Activated CD4-positive, alpha-beta memory T cell treated with anti-CD3 and anti-CD28 coated beads, Interleukin-2, amount 10 ng/mL, durations not matched to agents 7 days and 5 days (primary cell): ENCODE measurements at places on chromosomes 13 and 19.
A peak's percentile ranks its signal among the peaks of the same experiment; 100 is the strongest.

- H3K36me3 ChIP-seq, result peaks cover 38% of the 10 kb centered on the region
- peak overlapping the region; percentile 92 for H3K4me3 ChIP-seq
- peak overlapping the region; percentile 95 for H3K27ac ChIP-seq
- H3K4me1 ChIP-seq, result peaks cover 44% of the 10 kb centered on the region
These were observed 568 bp downstream of the POLR2I start for GRCh38 chr19:36113894-36114720.

GRCh38 chr19:10404888-10405820 lies 1.8 kb upstream of the CDC37 start:
- peaks cover 71% of the 10 kb centered on the region for H3K4me1 ChIP-seq
- H3K36me3 ChIP-seq, result peaks cover 45% of the 10 kb centered on the region
- peak; percentile 84 for DNase-seq
- no peaks in the 10 kb centered on the region for H3K27me3 ChIP-seq
- H3K4me3 ChIP-seq, result peak overlapping the region; percentile 83

DNA sequence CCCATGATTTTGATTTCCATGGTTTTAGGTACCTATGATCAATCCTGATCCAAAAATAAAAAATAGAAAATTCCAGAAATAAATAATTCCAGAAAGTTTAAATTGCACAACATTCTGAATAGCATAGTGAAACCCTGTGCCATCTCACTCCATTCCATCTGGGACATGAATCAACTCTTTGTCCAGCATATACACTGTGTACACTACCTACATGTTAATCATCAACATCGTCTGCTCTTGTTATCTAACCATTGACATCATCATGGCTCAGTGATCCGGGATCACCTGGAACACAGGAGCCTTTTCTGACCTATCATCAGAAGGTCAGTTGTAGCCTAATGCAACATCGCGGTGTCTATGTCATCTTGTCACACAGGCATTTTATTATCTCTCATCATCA lies 75.6 kb downstream of the MYO16 start:
- H3K27me3 ChIP-seq, result no peaks in the 10 kb centered on the region
- H3K4me3 ChIP-seq, result no peak overlapping the region
- no peak overlapping the region for H3K27ac ChIP-seq
- DNase-seq, result no peak
- no peaks in the 10 kb centered on the region for H3K4me1 ChIP-seq

DNA sequence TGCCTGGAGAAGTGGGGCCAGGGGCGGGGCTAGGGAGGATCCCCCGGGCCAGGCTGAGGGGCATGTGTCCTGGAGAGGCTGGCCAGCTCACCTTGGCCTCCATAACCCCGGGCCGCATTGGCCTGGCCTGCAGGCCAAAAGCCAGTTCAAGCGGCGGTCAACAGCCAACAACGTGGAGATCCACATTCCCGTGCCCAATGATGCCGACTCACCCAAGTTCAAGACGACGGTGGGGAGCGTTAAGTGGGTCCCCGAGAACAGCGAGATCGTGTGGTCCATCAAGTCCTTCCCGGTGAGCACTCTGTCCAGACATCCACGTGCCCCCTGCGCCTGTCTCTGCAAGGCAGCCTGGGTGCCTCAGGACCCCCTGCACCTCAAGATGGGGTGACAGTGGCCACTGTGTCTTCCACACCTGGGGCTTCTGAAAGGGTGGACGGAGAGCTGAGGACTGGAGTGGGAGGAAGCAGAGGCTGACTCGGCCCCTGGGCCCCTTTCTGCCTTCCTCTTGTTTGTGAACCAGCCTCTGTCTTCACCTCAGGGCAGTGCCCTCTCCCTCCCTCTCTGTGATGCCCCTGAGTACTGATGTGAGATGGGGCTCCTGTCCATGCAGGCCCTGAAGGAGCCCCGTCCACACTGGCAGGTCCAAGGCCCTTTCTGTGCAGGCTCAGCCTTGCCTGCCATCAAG lies 31.1 kb downstream of the AP1M1 start:
- no peak overlapping the region for H3K27ac ChIP-seq
- no peaks in the 10 kb centered on the region for H3K4me1 ChIP-seq
- H3K4me3 ChIP-seq, result no peak overlapping the region
- DNase-seq, result no peak
- peaks cover 70% of the 10 kb centered on the region for H3K36me3 ChIP-seq

DNA sequence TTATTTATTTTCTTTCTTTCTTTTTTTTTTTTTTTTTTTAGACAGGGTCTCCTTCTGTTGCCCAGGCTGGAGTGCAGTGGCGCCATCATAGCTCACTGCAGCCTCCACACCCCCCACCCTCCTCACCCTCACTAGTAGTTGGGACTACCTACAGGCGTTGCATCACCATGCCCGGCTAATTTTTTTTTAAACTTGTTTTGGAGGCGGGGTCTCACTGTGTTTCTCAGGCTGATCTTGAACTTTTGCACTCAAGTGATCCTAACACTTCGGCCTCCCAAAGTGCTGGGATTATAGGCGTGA lies 33.6 kb downstream of the GJA3 start:
- peak; percentile 18 for DNase-seq
- H3K4me1 ChIP-seq, result peaks cover 8% of the 10 kb centered on the region

- H3K4me1 ChIP-seq, result peaks cover 29% of the 10 kb centered on the region
- H3K27me3 ChIP-seq, result no peaks in the 10 kb centered on the region
- peak; percentile 80 for DNase-seq
- peak overlapping the region; percentile 19 for H3K27ac ChIP-seq
These were observed 6.0 kb downstream of the RUVBL2 start for GRCh38 chr19:48999481-49000325.

DNA sequence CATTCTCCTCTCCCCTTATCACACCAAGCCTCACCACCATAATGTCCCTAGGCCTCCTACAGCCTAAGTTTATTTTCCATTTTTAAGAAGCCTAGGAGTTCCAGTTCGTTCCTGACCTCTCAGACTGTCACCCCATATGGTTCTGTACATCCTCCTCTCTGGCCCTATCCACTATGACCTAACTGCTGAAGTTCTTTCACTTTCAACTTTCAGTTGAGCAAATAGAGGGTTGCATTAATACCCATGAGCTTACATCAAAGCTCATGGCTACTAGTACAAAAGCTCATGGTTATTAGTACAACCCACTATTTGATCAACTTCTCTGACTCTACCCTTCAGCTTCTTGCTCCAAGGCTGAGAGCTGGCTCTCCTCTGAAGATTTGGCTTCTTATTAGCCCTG lies 72.9 kb downstream of the FGF14 start:
- DNase-seq, result no peak
- no peak overlapping the region for H3K4me3 ChIP-seq
- no peaks in the 10 kb centered on the region for H3K4me1 ChIP-seq
- H3K27me3 ChIP-seq, result no peaks in the 10 kb centered on the region

DNA sequence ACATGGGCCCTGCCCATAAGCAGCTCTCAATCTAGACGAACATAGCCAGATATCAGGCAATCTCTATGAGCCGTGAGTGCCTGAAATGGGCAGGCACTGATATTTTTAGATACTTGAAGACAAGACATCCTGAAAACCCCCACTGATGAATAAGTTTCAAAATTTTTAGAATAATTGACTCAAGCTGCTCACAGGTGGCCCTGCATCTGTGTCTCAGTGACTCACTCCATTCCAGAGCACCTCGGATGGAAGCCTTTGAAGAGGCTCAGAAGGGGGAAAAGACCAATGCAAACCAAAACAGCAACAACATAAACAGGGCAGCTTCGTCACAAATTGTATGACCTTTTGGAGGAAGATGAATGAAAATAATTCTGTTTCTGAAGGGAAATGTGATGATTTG lies 42.8 kb upstream of the SLC46A3 start:
- no peaks in the 10 kb centered on the region for H3K4me1 ChIP-seq
- no peaks in the 10 kb centered on the region for H3K36me3 ChIP-seq
- no peak overlapping the region for H3K4me3 ChIP-seq
- no peak for DNase-seq

- DNase-seq, result no peak
- H3K4me1 ChIP-seq, result no peaks in the 10 kb centered on the region
- no peak overlapping the region for H3K4me3 ChIP-seq
- H3K27me3 ChIP-seq, result peaks cover 2% of the 10 kb centered on the region
- H3K36me3 ChIP-seq, result no peaks in the 10 kb centered on the region
These were observed 5.4 kb downstream of the NLRP12 start for GRCh38 chr19:53818756-53819155.

DNA sequence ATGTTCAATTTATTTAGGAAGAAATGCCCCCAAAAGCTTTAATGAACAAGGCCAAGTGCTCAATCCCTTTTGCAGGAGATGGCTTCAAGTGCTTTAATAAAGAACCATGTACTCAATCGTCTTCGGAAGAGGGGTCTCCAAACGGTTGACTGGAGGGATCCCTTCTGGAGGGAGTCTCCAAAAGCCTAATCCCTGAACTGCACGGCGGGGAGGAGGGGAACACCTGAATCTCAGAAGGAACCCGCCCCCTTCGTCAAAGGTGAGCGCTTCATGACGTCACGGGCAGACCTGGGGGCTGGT lies 505 bp downstream of the PAF1 start:
- peak; percentile 79 for DNase-seq
- H3K4me1 ChIP-seq, result peaks cover 49% of the 10 kb centered on the region
- H3K27ac ChIP-seq, result peak overlapping the region; percentile 97
- no peaks in the 10 kb centered on the region for H3K27me3 ChIP-seq
- peak overlapping the region; percentile 90 for H3K4me3 ChIP-seq
- peaks cover 54% of the 10 kb centered on the region for H3K36me3 ChIP-seq

DNA sequence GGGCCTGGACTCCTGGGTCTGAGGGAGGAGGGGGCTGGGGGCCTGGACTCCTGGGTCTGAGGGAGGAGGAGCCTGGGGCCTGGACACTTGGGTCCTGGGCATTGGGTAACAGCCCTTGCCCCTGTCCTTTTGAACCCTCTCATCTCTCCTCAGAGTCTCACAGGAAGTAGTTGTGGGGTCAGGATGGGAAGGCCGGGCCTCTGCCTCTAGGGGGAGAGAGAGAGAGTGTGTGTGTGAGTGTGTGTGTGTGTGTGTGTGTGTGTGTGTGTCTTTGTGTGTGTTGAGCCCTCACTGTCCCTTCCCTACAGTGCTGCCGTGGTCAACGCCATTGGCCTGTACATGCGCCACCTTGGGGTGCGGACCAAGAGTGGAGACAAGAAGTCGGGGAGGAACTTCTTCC lies 10.9 kb downstream of the ARHGEF1 start:
- H3K4me1 ChIP-seq, result peaks cover 50% of the 10 kb centered on the region
- no peak for DNase-seq
- no peaks in the 10 kb centered on the region for H3K27me3 ChIP-seq
- H3K27ac ChIP-seq, result peak overlapping the region; percentile 35
- peaks cover 65% of the 10 kb centered on the region for H3K36me3 ChIP-seq

DNA sequence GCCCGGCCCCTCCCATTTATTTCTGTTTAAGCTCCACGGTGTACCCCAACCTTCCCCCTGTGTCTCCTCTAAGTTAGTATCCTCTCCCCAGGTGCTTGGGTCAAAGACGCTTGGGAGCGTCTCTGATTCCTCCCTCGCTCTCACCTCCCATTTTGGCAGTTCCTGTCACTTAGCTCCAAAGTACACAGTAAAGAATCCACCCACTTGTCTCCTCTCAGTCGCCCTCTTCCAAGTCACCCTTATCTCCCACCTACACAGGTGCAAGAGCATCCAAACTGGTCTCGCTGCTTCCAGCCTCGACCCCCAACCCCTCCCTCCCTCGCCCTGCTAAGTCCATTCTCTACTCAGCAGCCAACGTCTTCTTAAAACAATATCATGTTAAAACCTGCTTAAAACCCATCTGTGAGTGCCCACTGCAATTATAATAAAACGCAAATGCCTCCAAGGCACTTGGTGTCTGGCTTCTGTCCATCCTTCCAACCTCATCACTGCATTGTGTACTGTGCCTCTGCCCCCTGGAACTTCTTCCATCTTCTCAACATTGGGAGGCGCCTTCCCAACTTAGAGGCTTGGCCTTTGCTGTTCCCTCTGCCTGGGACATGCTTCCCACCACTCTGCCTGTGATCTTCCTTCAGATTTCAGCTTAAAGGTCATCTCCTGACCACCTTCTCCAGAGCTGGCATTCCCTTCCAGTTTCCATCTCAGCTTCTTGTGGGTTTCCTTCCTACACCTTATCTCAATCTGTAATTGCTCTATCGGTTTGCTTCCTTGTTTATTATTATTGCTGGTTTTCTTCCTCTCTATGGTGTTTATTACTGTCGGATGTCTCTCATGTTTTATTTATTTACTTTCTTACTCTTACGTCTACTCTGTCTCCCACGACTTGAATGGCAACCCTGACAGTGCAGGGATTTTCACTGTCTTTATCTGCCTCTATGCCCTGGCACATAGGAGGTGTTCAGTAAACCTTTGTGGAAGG lies 9.5 kb upstream of the KLK14 start:
- no peaks in the 10 kb centered on the region for H3K27me3 ChIP-seq
- peaks cover 7% of the 10 kb centered on the region for H3K36me3 ChIP-seq
- no peak for DNase-seq
- peaks cover 7% of the 10 kb centered on the region for H3K4me1 ChIP-seq
- no peak overlapping the region for H3K4me3 ChIP-seq
- no peak overlapping the region for H3K27ac ChIP-seq

GRCh38 chr19:5778402-5778801 lies 6.1 kb downstream of the PRR22 start:
- no peaks in the 10 kb centered on the region for H3K4me1 ChIP-seq
- no peak overlapping the region for H3K4me3 ChIP-seq
- H3K27me3 ChIP-seq, result no peaks in the 10 kb centered on the region
- no peaks in the 10 kb centered on the region for H3K36me3 ChIP-seq

- H3K27me3 ChIP-seq, result no peaks in the 10 kb centered on the region
- peaks cover 4% of the 10 kb centered on the region for H3K4me1 ChIP-seq
- no peak overlapping the region for H3K27ac ChIP-seq
- no peak overlapping the region for H3K4me3 ChIP-seq
These were observed 6.4 kb downstream of the ZNF350 start for GRCh38 chr19:51980116-51980736.

DNA sequence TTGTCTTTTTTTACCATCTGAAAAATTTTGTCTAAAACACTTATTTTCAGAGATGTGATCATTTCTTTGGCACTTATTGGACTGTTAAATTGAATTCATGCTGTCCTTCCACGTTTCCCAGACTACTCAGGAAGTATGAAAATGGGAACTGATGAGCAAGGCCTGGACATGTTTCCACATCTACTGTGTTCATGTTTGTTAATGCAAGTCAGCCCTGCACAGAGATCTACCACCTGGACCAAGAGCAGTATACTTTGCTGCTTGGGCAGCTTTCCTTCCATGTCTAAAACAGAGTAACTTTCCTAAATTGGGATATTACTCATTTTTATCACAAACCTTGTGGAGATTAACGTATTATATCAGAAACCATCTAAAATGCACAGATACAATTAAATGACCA lies 687.4 kb downstream of the DIAPH3 start:
- no peak for DNase-seq
- no peaks in the 10 kb centered on the region for H3K36me3 ChIP-seq
- peaks cover 5% of the 10 kb centered on the region for H3K27me3 ChIP-seq
- H3K4me1 ChIP-seq, result no peaks in the 10 kb centered on the region
- no peak overlapping the region for H3K27ac ChIP-seq

- no peak for DNase-seq
- no peaks in the 10 kb centered on the region for H3K36me3 ChIP-seq
- peaks cover 8% of the 10 kb centered on the region for H3K4me1 ChIP-seq
- H3K4me3 ChIP-seq, result no peak overlapping the region
These were observed 2.3 kb downstream of the NCCRP1 start for GRCh38 chr19:39199025-39199424.
